ENCODE measurements at places on chromosomes 16 and 17.

DNA sequence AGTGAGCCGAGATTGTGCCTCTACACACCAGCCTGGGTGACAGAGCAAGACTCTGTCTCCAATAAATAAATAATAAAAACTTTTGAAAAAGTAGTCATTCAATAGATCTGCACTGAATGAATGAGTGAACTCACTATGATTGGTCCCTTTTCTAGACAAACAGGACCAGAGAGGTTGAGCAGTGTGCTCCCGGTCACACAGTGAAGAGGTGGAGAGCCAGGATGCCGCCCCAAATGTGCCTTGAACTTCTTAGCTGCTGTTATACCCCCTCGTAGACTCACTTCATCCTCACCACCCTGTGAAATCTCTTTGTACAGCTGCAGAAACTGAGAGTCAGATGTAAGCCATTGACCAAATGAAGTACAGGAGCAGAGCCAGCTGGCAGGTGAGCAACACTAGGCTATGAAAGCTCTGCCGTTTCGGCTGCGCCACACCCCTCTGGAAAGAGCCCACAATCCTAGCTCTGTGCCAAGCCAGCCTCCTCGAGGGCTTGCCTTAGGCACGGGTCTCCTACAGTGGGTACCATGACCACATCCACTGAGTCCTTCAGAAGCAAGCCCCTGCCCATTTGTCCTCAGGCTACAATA, 7.8 kb upstream of the KIAA0513 start:
- no peak for DNase-seq

DNA sequence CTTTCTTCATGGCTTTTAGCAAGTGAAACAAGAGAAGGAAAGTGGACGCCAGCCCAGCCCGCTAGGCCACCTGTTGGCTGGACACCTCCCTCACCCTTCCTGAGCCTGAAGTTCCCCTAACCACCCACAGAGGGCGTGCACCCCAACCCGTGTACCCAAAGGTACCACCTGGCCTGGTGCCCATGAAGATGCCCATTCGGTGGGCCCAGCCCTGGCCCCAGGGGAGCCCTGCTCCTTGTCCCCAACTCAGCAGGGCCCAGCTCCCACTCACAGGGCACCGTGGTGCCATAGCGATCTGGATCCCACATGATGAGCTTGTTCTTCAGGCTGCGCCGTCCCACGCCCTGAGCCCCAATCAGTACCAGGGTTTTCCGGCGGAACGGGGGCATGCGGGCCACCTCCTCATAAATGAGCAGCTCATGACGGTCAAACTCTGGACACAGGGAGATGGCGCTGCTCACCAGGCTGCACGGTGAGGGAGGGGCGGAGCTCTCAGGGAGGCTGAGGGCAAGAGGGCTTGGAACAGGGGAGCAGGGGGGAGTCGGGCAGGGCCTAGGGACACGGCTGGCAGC, 26.8 kb downstream of the MPP2 start:
- no peak for DNase-seq

DNA sequence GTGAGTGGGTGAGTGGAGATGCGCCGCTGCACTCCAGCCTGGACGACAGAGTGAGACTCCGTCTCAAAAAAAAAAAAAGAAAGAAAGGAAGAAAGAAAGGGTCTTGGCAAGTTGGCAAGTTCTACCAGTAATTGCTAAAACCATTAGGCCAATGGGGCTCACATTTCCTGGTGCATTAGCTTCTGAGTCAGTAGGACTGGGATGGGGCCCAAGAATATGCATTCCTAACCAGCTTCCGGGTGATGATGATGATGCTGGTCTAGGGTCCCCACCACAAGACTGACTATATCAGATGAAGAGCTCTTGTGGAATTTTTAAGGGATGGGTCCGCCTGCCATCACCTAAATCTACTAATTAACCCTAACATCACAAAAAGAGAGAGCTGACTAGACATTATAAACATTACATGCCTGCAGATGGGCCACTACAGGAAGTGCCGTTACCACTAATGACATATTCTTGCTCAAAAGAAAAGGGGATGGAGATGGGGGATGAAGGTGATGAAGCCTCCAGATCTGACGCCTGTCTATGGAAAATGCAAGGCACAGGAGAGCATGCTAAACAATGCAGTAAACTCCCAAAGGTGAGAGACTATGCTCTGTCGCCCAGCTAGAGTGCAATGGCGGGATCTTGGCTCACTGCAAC, 13.1 kb downstream of the MYH11 start:
- DNase-seq: no peak

DNA sequence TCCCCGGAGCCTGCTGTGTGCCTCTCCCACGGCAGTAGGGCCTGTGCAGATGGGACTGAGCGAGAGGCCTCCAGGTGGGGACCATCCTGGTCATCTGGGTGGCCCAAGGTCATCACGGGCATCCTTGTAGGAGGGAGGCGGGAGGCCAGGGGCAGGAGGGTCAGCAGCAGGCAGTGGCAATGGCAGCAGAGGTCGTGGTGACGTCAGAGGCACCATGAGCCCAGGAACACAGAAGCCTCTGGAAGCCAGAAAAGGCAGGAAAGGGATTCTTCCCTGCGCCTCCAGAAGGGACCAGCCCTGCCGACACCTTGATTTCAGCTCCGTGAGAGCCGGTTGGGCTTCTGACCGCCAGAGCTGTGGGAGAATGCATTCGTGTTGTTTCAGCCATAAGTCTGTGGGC, 190.3 kb downstream of the BANP start:
- DNase-seq: no peak

GRCh38 chr16:30567991-30568638, 3.4 kb downstream of the ZNF688 start:
- DNase-seq: no peak

- no peak for DNase-seq
Observed at GRCh38 chr17:29143894-29144293, 36.3 kb downstream of the MYO18A start.

DNA sequence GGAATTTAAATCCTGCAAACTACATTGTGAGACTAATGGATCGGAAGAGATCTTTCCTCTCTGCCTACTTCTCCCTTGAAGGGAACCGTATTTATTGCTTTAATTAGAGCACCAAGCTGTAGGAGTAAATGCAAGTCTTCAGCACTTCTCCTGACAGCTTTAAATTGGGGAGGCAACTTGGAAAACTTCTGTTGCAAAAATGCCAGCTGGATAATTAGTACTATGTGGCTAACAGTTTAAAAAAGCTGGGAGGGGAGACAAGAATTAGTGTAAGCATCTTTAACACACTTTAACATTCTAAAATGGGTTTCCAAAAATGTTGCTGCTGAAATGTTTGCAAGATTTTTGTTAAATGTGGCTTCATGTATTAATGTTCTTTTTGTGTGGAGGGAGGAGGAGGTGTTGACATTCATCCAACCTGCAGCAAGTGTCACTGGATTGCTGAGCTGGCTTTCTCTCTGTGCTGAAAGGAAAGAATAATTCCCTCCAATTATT, 108.5 kb downstream of the PCTP start:
- no peak for DNase-seq

- no peak for DNase-seq
Observed at GRCh38 chr16:58670946-58671583, 13.5 kb downstream of the SLC38A7 start.

DNA sequence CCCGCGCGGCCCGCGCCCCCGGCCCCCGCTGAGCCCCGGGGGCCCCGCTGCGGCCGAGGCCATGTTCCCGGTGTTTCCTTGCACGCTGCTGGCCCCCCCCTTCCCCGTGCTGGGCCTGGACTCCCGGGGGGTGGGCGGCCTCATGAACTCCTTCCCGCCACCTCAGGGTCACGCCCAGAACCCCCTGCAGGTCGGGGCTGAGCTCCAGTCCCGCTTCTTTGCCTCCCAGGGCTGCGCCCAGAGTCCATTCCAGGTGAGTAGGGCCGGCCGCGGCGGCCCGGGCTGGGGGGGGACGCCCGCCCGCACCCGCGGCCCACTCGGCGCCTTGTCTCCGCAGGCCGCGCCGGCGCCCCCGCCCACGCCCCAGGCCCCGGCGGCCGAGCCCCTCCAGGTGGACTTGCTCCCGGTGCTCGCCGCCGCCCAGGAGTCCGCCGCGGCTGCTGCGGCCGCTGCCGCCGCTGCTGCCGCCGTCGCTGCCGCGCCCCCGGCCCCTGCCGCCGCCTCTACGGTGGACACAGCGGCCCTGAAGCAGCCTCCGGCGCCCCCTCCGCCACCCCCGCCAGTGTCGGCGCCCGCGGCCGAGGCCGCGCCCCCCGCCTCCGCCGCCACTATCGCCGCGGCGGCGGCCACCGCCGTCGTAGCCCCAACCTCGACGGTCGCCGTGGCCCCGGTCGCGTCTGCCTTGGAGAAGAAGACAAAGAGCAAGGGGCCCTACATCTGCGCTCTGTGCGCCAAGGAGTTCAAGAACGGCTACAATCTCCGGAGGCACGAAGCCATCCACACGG, 504 bp downstream of the MAZ start:
- no peak for DNase-seq

DNA sequence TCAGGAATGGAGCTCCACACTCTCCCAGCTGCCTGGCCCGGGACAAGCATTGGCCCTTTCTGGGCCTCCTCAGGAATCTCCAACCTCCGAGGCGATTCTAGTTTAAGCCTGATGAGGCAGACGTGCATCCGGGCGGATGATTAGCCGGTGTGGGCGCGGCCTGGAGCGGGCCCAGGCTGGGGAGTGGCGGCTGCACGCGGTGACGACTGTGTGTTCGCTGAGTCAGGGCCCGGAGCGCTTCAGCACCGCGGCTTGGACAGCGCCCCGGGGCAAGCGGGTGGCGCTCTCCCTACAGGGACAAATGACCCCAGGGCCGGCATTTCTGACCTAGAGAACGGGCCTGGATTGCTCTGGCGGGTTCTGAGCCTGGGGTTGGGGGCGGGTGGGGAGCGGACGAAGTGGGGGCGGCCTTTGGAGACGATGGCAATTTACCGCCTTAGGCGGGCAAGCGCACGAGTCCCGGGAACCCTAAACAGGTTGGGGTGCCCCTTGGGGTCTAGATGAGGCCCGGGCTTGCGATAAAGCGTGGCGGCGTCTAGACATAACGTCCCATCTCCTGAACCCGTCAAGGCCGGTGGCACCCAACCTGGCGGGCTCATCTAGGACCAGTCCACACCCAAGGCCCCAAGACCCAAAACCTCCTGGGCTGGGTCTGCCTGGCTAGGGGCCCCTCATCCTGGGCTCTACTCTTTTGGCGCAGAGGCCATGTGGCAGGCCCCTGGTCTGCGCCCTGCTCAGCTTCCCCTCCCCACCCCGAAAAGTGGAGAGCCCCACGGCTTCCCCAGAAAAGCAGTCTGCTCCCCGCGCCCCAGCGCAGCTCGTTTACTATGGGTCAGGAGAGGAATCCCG, 22.3 kb upstream of the ZNHIT3 start:
- DNase-seq: no peak

- no peak for DNase-seq
Observed at GRCh38 chr17:48174833-48175523, 67.4 kb downstream of the SNX11 start.
